Right lung (tissue), 10 donors: ENCODE measurements at places on chromosomes 5 and 9.

DNA sequence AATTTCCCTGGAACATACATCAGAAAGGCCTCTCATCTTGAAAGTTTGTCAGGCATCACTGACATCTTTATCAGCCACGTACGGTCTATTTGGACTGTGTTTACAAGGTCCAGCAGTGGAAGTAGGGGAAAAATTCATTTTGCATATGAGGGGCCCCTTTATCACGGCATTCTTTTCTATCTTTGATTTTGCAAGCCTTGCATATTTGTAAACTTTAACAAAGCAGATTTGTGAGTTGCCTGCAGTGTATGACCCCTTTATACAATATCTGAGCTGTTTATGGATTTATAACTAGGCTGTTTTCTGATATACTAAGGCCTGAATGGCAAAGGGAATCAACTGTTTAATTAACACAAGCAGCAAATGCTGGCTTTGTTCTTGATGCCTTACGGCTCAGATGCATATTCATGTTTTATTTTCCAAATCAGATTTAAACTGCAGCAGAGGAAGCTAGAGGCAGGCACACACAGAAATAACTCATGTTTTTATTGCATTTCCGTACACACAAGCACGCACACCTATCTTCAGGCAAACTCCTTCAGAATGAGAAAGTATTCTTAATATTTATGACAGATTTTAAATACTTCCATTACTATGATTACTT, 61.1 kb downstream of the CD180 start:
- no peak for DNase-seq

DNA sequence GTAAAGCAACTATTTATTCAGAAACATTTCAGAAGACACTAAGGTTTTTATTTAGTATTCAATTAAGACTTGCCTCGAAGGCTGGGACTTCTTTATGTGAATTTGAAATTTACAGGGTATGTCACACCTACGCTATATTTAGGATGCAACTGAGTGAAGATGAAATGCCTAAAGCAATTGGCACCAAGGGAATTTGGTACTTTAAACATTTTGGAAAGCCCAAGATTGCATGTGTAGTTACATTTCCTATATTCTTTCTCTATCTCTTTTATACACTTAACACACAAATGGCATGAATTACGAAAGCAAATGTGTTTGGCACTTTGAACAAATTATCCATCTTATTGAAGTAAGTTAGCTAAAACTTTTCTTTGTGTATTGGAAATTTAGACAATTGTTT, 633.3 kb downstream of the PDE4D start:
- no peak for DNase-seq

DNA sequence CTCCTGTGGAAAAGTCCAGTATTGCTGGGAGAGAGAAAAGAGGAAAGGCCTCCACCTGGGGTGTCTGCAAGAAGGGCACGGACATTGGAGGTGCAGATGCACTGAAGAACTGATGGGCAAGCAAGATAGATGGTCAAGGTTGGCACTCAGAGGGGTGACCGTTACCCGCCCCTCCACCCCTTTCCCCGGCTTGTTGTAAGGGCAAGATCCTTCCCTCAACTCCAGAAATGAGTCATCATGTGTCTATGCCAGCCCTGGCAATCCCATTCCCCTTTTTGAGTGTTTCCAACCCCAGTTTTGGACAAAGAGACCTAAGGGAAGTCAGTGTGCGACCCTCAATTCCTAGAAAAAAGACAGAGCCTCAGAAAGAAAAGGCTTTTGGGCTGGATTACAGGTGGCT, 34.9 kb upstream of the ATP6V1G1 start:
- DNase-seq: no peak

DNA sequence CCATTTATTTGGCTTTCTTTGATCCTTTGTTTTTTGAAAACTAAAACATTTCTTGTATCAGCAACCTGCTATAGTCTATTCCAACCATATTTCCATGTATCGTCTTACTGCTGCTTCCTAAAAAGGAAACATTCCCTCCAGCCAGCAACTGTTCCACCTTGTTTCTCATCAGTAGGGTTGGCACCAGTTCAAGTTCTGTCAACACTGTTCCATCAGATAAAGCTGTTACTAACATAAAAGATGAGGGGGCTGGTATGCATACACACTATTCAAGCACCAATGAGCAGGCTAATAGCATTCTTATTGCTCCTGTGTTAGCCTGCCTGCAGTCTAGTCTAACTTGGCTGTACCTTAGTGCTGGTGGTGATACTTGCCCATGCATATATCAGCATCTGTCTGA, 178.3 kb downstream of the CWC27 start:
- no peak for DNase-seq

DNA sequence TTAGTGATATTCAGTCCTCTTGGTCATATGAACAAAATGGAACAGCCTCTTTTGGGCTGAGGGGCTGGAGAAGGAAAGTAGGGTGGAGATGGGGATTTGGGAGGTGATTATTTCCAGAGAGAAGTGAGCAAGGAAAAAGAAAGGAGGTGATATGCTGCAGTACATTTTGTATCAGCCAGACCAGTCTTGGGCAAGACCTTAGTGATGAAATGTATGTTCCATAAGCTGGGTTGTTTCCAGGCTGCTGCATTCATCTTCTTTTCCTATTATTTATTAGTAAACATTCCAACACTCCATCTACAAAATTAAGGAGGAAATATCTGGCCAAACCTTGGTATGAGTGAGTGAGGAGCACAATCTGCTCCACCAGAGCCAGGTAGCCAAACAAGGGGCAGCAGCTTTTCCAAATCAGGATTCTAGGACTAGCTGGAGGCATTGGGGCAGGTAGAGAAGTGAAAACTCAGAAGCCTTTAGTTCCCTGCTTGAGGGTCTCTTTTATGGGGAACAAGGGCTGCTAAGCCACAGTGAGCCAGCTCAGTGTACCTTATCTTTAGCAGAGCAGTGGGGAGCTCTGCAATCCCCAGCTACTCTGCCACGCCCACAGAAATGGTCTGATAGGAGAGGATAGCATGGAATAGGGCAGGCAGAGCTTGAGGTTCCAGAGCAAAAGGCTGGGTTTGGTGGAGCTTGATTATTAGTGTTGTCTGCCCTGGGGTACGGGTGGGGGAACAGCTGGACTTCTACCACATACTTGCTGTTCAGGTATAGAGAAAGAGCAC, 19.5 kb downstream of the RAD1 start:
- DNase-seq: no peak

DNA sequence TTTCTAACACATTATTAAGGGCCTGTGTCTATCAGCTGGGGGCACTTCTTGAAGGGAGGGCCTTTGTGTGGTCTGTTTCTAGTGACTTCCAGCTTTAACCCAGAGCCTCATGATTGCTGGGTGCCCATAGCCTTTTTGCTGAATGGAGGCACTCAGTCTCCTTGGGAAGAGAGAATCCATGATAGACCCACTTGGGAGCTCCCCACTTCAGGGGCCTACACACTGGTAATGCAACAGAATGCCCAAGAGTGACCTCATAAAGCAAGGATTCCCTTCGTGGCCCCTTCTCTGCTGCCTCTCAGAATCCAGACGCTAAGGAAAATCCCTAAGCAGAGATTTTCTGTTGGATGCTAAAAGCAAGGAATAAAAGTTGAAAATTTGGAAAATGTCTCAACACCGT, at the start of gene CATSPER3:
Gene CATSPER3, plus strand, starts transcription at position 301 of the 400 bp plus-strand sequence. Its CDS starts 85 bp downstream, at position 386.
- no peak for DNase-seq

DNA sequence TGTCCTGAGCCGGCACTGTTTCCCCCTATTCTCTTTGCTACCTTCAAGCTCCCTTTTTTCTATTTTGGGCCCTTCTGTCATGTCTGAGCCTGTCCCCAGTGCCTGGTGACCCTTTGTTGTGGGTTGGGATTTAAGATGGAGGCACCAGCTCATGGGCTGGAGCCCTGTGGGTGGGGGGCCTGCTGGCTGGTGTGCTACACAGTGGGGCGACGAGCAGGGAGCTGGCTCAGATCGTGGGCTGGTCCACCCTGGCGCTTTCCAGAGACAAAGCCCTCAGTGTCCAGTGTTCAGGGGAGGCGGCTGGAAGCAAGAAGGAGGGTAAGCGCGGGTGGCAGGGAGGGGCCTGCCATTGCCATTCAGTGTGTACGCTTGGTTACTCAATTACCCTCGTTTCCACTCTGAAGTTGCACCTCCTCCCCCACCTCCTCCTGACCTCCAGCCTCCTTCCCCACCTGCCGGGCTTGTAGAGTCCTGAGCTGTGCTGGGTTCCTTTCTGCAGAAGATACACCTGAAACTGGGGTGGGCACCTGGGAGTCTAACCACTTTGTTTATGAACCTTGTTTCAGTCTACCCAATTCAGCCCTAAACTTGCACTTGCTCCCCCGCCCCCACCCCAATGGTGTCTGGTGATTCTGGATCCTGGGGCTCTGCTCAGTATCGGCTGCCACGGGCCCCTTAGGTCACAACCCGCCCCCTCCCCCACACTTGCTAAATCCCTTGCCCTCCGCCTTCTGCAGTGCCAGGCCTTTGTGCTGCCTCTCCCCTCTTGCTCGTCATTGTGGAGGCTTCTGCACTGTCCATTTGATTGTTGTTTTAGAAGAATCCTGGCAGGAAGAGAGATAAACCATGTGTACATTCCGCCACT, 49.9 kb downstream of the MVB12B start:
- DNase-seq: no peak

DNA sequence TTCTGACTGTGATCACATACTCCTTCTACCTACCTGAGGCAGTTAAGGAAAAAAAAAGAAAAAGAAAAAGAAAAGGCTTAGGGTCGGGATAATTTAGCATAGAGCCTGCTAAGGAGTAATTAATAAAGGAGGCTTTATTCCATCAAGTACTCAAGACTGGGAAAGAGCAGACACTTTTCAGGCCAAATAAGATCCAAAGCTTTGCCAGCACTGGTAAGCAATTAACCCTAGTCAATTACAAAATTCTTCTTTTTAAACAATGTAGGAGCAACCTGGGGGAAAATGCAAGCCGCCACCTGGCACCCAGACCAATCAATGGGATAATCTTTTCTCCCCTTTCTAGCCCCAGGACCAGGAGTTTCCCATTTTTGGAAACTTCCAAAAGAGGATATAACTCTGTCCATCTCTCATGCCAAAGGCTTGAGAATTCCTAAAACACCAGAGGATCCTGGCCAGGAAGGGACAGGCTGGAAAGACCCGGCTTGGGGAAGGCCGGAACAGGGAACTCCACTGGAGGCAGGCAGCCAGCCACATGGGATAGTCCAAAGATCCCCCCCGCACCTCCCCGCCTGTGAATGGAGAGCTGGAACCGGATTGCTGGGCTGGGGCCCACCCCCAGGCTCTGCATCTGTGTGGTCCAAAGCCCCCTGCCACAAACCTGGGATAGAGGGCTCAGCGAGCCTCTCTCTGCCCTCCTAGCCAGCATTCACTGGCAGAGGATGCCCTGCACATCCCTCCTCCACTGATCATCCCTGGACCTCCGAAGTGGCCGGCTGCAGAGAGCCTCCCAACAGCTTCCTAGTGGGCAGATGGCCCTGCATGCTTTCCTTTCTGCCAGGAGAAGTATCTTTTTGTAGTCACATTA, 117.8 kb downstream of the ZNF354C start:
- DNase-seq: no peak

DNA sequence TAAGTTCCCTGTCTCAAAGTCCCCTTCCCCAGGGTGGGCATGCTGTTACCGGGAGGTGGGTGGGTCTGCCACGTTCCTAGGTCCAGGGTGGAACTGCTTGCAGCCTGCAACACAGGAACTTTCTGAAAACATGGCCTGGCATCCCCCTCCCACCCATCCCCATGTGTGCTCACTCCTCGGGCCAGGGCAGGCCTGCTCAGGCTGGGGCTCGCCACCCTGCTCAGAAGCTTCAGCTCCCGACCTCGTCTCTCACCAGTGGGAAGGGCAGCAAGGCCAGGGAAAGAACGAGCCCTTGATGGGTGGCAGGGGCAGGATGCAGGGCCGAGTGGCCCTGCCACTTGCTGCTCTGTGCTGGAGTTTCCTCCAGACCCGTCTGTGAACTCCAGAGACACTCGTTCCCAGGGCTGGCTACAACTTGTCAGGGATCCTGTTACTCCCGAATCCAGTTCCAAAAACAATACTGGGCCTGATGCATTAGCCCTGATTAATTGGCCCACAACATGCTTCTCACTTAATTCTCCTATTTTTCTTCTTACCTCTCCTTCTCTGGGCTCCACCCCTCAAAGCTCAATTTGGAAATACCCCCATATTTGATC, 197.3 kb downstream of the SLIT3 start:
- DNase-seq: no peak

GRCh38 chr5:151181818-151182523, 24.4 kb upstream of the ANXA6 start:
- DNase-seq: no peak

DNA sequence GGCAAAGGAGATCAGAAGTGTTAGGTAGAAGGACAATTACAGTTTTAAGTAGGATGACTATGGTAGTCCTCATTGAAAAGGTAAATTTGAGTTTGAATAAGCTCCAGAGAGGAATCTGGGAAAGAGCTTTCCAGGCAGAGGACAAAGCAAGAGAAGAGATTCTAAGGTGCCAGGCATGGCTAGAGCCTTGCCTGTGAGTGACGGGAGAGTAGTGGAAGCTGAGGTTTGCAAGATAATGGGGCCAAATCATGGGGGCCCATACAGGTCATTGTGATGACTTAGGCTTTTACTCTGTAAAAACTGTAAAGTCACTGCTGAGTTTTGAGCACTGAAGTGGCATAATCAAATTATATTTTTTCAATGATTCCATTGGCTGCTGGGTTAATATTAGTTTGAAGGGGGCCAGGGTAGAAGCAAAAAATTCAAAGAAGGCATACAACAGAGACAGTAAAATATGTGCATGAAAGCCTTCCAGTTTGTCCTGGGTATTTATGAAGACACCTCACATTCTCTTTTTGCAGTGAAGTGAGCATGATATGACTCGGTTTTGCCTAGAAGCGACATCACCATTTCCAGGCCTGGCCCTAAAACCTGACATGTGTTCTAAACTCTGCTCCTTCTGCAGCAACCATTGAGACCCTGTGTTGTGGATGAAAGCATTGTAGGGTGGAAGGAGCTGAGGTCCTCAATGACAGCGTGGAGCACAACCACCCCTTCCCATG, 279.8 kb upstream of the TNC start:
- DNase-seq: no peak

DNA sequence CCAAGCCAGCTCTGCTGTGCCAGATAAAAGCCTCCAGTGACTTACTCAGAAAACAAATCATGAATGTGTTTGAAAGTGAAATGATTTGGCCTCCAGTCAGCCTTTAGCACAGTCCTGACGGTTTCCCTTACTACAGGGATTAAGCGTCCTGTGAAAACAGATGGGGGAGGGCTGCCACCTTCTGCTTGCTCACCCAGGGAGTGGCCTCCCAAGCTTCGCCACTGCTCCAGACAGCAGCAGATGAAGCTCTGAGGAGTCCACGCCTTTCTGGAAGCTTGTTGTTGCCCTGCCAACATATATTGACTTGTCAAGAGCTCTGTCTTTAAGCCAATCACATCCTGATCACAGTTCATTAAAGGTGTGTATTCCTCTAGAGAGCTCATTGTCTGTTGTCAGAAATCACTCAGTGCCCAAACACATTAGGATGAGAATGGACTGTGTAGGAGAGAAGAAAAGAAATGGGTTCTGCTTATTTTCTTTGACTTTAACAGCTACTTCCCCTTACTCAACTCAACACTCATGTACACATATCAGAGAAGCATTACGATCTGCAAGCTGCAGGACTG, 4.9 kb upstream of the FYB1 start:
- DNase-seq: no peak

- no peak for DNase-seq
Measured at GRCh38 chr5:143073766-143074165, 303.6 kb downstream of the ARHGAP26 start.
